ENCODE measurements at places on chromosomes 1 and 21.

GRCh38 chr1:16139473-16139962, 16.4 kb downstream of the EPHA2 start:
- DNase-seq, result no peak

DNA sequence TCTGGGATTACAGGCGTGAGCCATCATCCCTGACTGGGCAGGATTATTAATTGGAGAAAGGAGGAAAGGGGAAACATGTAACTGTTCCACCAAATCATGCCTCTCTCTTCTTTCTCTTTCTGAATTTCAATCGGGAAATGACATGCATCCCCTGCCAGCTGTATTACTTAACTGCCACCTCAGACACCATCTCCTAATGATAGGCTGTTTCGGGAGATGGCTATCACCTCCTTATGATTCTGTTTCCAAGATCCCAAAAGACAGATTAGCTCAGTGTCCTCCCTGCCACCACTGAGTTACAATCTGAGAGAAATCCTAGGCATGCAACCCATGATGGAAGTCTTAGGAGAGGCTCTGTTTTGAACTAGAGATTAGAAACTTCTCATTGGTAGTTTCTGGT, 67.5 kb downstream of the MIS18A start:
- no peak for DNase-seq

DNA sequence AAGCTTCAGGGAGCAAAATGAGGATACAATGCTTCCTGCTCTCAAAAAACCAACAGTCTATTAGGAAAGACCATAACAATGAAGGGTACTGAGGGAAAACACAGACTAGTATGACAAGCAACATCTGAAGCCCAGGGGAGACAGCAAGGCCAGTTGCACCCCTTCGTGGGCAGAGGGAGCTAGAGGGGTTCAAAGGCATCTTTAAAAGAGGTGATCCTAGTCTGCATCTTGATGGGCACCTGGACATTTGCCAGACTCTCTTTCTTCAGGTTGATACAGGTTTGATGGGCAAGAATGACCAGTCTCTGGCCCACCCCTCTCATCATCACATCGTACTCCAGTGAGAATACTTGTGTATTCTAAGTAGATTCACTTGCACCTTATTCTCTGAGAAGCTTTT, 177.7 kb downstream of the VAV3 start:
- no peak for DNase-seq

GRCh38 chr1:154955039-154955717, 721 bp downstream of the PBXIP1 start:
- peak; percentile 50 for DNase-seq

- DNase-seq, result peak; percentile 33
These were observed 37.9 kb upstream of the MPZL1 start for GRCh38 chr1:167683641-167684502.

Measured in nephron progenitor cell (in vitro differentiated cells).